Stimulated activated CD4-positive, alpha-beta T cell treated with anti-CD3 and anti-CD28 coated beads, Interleukin-4, amount 100 ng/mL, for 4 hours (primary cell): ENCODE measurements at places on chromosomes 6 and 20.
A peak's percentile ranks its signal among the peaks of the same experiment; 100 is the strongest.

- DNase-seq: peak; percentile 35
Measured at GRCh38 chr6:29943053-29943966, 978 bp downstream of the HLA-A start.

DNA sequence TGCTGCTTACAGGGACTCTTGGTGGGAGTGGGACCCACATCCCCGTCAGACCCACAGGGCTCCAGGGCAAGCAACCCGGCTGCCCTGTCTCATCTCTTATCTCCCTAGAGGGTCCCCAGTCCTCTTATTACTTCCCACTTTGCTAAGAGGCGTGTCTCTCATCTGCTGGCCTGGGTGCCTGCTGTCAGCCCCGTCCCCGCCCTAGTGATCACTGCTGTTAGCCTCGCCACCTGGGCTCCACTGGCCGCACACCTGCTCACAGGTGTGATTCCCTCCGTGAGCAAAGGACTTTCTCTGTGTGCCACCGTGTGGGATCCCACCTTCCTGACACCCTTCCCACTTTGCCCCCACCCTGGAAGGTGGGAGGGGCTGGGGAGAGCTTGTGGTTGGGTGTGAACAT lies 57.6 kb downstream of the TCP11 start:
- no peak for DNase-seq

DNA sequence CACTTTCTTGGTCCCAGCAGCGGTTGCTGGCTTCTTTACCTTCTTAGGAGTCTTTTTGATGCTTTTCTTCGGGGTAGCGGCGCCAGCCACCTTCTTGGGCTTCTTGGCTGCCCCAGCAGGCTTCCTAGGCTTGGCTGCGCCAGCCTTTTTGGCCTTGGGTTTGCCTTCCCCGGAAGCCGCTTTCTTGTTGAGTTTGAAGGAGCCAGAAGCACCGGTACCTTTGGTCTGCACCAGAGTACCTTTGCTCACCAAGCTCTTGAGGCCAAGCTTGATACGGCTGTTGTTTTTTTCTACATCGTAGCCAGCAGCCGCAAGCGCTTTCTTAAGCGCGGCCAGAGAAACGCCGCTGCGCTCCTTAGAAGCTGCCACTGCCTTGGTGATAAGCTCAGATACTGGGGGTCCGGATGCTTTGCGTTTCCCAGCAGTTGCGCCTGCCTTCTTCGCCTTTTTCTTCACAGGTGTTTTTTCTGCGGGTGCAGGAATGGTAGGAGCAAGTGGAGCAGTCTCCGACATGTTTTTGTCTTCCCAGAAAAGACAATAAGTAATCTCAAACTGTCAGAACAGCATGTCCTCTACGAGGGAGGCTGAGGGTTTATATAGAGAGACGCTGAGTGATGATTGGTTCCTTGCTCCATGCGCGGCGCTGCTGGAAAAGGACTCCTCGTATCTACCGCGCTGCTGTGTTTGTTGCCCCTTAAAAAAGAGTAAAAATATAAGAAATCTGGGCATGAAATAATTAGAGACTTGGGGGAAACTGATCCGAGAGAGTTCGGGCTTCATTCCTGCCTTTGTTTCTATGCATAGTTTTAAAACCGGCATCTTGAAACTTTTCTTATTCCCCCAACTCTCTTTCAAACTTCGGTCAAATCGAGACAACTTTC lies 130.3 kb upstream of the BTN3A2 start:
- peak; percentile 43 for DNase-seq

- DNase-seq: no peak
Measured at GRCh38 chr20:25549843-25550477, 35.4 kb downstream of the NINL start.

- DNase-seq: peak; percentile 11
Measured at GRCh38 chr20:38450412-38450975, 15.4 kb upstream of the SNHG17 start.

- no peak for DNase-seq
Measured at GRCh38 chr6:144316862-144317195, 31.7 kb downstream of the UTRN start.

- no peak for DNase-seq
Measured at GRCh38 chr20:19859444-19859843, 101.4 kb downstream of the RIN2 start.

GRCh38 chr6:30891816-30892538 lies 7.7 kb downstream of the DDR1 start:
- no peak for DNase-seq

DNA sequence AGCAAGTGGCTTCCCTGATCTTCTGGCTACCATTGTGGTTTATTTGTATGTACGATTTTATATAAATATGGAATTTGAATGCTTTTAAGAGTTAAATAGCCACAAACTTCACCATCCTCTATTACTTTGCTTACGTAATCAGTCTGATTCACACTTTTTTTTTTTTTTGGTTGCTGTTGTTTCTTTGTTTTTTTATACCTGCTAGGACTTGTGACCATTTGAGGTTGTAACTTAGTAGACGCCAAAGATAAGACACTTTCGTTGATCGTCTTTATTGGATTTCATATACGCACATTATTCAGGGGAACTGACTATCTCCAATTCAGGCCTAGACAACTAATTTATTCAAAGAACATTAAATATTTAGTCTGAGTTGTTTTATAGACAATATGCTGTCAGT lies 559.0 kb downstream of the CBLN4 start:
- DNase-seq: no peak

- DNase-seq: no peak
Measured at GRCh38 chr20:16308754-16309153, 264.5 kb downstream of the KIF16B start.

- DNase-seq: no peak
Measured at GRCh38 chr6:129536271-129536670, 173.7 kb downstream of the ARHGAP18 start.

GRCh38 chr6:110049696-110050439 lies 71.8 kb downstream of the GPR6 start:
- DNase-seq: no peak

- DNase-seq: no peak
Measured at GRCh38 chr6:142458836-142459235, 157.0 kb downstream of the ADGRG6 start.

- no peak for DNase-seq
Measured at GRCh38 chr6:169287675-169288074, 34.0 kb upstream of the THBS2 start.

DNA sequence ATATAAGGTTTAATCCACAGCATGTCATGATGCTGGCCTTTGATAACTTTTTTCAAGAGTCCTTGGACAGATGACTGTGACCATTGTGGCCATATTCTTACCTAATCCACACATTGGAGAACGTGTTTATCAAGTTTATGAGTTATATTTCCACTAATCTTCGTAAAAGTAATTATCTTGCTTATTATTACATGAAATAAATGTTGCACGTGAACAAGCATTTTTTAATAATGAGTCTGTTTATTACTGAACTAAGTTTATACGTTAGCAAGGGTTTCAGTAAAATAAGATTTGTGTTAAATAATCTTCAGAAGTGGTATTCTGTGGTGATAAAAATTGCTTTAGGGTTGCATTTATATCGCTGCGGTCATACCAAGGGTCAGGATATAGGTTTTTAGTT lies 107.1 kb downstream of the SCAF8 start:
- no peak for DNase-seq

GRCh38 chr20:9062066-9062465 lies 6.8 kb upstream of the PLCB4 start:
- DNase-seq: no peak

GRCh38 chr20:63706027-63706695 lies 1.6 kb downstream of the ARFRP1 start:
- no peak for DNase-seq

- no peak for DNase-seq
Measured at GRCh38 chr20:63031251-63032014, 24.7 kb upstream of the BHLHE23 start.

DNA sequence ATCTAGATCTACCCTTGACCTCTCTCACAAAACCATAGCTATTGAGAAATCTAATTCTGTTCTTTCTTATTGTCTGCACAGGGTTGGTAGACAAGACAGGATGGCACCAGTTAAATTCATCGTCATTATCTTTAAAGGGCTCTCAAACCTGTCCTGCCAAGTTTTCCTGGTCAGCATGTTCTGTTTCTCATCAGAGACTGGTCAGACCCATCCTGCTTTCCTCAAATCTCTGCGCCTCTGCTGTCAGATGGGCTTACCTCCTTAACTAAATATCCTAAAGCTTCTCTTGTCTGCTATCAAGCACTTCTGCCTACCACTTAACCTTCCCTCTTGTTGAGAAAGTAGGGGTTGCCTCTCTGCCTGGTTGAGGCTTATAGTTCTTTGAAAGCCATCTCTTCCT lies 125.2 kb downstream of the MYO6 start:
- no peak for DNase-seq

DNA sequence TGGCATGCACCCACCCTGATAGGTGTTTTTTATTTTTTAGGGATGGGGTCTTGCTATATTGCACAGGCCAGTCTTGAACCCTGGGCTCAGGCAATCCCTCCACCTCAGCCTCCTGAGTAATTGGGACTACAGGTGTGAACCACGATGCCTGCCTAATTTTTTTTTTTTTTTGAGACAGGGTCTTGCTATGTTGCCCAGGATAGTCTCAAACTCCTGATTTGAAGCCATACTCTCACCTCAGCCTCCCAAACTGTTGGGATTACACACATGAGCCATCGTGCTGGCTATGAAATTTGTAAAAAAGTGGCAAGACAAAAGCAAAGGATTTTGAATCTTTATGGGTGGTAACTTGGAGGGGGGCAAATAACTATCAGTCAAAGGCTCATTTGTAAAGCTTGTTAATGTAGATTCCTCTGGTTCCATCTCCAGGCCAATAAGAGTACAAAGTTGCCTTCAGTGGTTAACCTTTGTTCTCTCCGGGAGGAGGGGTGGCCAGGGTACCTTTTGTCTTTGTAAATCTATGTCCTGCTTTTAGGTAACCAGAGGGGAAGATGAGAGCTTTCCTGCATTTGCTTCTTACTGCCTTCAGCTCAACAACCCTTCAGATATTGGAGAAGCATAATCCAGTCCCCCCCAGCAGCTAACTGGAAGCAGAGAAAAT lies 372.0 kb upstream of the JARID2 start:
- DNase-seq: no peak

DNA sequence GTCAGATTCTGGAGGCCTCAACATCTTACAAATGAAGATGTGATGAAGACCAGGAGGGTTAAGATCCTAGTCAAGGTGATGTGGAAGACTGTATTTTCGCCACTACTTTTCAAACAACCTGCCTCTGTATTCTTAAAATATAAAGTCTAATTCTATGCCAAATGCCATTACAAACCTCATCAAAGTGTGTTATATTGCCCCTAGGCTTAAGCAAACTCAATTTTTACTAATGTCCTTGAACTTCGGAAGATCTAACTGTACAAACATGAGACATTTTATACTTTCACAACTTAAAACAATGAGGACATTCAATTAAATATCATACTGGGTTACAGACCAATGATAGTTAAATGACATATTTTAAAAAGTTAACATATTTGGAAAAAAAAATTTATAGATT lies 19.1 kb downstream of the ASCC3 start:
- DNase-seq: no peak

- DNase-seq: no peak
Measured at GRCh38 chr6:40611912-40612311, 24.7 kb upstream of the LRFN2 start.

- DNase-seq: no peak
Measured at GRCh38 chr6:95545686-95546085, 31.6 kb upstream of the MANEA start.

DNA sequence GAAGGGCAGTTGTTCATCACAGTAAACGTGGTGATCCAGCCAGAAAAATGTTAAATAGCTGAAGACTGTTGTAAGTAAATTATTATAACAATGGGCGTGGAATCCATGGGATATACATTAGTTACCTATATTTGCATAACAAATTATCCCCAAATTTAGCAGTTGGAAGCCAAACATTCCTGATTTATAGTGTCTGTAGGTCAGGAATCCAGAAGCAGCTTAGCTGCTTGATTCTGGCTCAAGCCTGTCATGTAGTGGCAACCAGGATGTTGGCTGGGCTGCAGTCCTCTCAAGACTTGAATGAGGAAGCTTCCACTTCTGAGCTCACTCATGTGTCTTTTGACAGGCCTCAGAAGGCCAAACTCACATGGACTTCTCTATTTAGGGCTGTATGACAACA lies 6.9 kb upstream of the ADGRB3 start:
- no peak for DNase-seq

DNA sequence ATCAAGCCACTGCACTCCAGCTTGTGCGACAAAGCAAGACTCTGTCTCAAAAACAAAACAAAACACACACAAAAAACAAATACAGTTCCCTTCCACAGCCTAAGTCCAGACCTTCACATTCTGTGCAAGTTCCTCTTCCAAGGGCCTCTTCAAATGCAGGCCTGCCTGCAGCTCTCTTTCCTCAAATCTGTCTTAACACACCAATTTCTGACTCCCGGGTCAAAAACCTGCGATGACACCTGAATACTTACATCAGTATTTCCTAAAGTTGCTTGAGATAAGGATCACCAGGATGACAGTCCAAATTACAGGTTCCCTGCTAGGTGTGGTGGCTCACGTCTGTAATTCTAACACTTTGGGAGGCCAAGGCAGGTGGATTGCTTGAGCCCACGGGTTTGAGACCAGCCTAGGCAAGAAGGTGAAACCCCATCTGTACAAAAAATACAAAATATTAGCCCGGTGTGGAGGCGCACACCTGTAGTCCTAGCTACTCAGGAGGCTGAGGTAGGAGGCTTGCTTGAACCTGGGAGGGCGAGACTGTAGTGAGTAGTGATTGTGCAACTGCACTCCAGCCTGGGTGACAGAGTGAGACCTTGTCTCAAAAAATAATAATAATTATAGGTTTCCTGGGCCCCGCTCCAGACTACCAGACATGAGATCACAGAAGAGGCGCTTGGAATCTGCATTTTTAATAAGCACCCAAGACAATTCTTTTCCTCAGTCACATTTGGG lies 8.8 kb upstream of the PARD6B start:
- no peak for DNase-seq

DNA sequence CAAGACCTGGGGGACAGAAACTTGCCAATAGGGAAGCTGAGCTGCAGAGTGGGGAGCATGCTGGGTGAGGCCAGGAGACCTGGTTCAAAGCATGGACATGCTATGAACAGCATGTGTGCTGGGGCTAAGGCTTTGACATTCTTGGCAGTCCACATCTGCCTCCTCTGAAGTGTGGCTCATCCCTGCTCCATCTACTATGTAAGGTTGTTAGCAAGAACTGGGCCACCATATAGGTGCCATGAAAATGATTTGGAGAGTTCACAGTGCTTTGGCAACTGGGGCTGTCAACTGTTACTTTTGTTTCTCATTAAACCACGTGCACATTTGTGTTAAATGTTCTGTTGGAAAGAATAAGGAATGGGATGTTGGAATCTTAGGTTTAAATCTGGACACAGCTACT lies 311.1 kb downstream of the CDC5L start:
- DNase-seq: no peak

DNA sequence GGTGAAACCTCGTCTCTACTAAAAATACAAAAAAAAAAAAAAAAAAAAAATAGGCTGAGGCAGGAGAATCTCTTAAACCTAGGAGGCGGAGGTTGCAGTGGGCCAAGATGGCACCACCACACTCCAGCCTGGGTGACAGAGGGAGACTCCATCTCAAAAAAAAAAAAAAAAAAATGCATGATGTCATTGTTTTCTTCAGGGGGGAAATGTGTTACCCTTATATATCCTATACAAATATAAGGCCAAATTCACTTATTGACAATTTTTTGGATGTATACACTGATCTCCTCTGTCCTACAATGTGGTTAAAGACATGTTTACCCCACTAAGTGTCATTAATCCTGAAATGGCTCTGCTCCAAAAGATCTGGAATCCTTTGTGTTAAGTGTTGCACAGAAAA lies 73.1 kb downstream of the TPBG start:
- DNase-seq: no peak

GRCh38 chr6:111559188-111560097 lies 46.2 kb downstream of the TRAF3IP2 start:
- no peak for DNase-seq

- no peak for DNase-seq
Measured at GRCh38 chr20:56439771-56440291, 27.8 kb downstream of the CASS4 start.
